ENCODE measurements at places on chromosomes 5 and 9. TPM values are rescaled to one million over a fixed set of nuclear protein-coding genes. Genes with fewer than 3 reads are reported as not detected.

DNA sequence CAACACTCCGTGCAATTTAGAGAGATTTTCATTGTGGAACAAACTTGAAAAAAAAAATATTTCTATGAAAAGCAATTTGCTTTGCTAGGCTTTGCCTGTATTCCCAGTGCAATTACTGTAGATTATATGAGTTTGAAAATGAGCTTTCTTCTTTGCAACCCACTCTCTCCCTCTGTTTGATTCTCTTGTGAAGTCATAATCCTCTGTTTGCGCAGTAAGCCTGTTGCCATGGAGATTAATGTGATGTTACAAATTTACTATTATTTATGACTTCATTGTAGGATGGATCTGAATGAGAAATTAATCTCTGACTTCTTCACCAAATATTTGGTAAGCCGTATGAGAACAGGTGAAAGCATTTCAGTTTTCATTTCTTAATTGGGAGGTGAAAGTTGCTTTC, 320.3 kb downstream of the SPATA31D1 start:
- no peak for DNase-seq

The FUT7 gene
- not detected for total RNA-seq

DNA sequence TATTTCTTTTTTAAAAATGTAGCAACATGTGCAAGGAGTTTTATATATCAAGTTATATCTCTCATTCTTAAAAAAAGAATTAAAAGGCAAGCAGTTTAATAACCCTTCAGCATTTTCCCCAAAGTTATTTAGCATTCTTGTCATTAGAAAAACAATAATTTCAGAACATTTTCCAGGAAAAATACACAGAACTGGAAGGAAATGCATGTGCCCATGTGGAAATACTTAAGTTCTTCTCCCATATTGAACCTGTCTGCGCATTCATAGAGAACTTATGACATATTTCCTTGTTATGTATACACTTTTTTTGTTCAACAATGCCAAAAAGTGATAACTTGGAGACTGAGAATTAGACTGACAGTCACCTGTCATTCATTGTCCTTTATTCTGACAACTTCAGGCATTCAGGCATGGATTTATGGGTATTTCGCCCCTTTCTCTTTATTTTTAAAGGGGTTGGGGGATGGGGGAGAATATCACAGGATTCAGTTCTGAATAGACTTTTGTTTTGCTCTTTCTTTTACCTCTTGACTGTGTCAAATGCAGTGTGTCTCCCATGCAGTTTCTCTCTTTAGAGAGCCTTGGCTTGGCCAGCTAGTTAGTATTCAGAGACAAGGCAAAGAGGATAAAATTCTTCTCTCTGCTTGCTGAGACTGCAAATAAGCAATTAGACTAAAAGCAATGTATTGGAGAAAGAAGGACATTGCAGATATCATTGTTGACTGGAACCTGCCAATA, 701.0 kb downstream of the NR2F1-AS1 start:
- DNase-seq: no peak

- DNase-seq: no peak
Measured at GRCh38 chr9:125674981-125675973, 31.7 kb downstream of the MAPKAP1 start.

DNA sequence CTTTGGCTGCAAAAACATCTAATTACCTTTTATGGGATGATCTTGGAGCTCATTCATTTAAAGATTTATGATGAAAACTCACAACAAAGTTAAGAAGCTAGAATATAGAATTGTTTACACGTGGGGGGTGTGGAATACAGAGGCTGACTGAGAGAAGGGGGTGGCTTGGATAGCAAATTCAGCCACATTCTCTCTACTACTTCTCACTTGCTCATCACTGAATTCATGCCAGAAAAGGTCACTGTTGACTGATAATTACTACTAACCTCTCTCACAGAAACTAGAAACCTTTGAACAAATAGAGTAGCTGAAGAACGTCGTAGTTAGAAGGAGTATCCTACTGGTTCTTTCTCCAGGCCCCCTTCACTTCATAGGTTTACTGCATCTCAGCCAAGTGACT, 808.2 kb downstream of the BRINP1 start:
- no peak for DNase-seq

DNA sequence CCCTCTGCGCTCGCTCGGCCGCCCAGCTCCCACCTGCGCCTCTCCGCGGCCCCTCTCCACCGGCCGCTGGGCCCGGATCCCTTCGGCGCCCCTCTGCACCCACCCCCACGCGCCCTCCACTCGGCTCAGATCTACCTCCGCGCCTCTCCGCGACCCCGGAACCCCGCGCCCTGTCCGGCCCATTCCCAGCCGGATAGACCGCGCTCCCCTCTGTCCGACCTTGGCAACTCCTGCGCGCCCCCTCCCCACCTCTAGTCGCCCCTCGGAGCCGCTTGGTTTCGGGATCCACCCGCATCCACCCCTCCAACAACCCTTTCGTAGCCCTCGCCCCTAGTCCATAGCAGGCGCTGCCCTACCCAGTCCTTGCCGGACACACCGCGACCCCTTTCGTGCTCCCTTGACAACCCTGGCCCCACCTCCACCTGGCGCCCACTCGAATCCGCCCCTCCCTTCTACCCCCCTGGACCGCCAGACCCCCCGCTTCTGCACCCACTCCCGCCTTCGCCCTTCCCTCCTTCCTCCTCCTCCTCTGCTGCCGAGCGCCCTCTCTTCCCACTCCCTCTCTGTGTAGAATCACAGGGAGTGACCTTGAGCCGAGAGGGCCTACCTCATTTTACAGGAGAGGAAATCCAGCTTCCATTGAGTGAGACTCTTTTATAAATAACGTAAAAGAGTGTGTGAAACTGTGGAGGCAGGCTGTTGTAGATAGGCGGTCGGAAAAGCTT, 525 bp upstream of the AK3 start:
- no peak for DNase-seq

The AFAP1L1 gene
- total RNA-seq: 2.2 TPM

The RNF183 gene
- not detected for total RNA-seq

- no peak for DNase-seq
Measured at GRCh38 chr5:119327018-119327417, 28.8 kb upstream of the TNFAIP8 start.

DNA sequence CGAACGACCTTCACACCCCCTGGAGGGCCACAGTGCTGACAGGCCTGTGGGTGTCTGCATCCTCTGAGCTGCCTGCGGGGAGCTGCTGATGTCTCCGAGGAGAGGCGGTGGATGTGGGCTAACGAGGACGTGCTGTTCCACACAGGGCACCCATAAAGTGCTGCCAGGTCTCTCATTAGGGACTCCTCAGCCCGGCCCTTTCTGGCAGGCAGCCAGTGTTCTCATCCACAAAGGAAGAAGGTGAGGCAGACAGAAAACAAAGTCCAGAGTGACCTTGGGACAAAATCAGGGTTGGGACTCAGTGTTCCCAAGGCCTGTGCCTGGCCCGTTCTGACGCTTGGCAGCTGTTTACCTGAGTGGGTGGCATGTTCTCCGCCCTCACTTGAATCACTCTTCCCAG, 29.3 kb downstream of the CARTPT start:
- DNase-seq: no peak

- no peak for DNase-seq
Measured at GRCh38 chr5:33032271-33033070, 321.4 kb downstream of the NPR3 start.

DNA sequence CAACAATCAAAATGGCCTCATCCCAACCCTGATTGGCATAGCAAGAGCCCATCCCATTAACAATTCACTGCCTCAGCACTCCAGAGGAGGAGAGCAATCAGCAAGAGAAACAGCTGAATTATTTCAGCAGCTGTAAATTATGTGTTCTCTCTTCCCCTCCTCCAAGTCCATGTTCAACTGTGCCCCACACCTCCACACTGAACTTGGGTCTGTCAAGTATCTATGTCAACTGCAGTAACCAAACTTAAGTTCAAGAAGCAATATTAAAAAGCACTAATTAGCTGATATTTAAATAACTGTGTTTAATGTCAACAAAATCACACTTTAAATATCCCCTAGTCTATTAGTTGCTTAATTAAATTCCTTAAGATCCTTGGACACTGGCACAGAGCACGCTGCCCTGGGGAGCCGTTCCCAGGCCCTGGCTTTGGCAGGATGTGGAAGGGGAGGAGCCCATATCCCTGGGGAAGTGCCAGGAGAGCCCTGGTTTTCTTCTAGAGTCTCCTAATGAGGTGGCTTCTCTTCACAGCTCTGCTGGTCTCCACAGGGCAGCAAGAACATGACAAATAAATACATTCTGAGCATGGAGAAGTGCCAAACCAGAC, 50.6 kb downstream of the SIL1 start:
- DNase-seq: no peak

DNA sequence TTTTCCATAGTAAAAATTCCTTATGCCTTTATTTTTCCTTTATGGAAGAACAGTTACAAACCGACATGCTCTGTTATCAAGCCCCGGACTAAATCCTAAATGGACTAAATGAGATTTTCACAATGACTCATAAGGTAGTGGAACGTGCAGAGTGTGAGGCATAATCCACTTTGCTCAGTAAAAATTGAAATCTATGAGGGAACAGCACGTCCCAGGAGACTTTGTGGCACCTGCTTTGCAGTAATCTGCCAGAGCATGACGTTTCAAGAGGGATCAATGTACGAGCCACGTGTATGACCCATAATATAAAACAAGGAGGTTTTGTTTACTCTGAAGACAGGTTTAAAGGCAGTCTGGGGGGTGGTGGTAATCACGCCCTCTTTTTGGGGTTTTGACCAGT, 83.8 kb upstream of the GNA14 start:
- no peak for DNase-seq

GRCh38 chr5:140324617-140325241, 21.7 kb downstream of the HBEGF start:
- DNase-seq: no peak

- no peak for DNase-seq
Measured at GRCh38 chr5:179930788-179931473, 23.2 kb upstream of the TBC1D9B start.

DNA sequence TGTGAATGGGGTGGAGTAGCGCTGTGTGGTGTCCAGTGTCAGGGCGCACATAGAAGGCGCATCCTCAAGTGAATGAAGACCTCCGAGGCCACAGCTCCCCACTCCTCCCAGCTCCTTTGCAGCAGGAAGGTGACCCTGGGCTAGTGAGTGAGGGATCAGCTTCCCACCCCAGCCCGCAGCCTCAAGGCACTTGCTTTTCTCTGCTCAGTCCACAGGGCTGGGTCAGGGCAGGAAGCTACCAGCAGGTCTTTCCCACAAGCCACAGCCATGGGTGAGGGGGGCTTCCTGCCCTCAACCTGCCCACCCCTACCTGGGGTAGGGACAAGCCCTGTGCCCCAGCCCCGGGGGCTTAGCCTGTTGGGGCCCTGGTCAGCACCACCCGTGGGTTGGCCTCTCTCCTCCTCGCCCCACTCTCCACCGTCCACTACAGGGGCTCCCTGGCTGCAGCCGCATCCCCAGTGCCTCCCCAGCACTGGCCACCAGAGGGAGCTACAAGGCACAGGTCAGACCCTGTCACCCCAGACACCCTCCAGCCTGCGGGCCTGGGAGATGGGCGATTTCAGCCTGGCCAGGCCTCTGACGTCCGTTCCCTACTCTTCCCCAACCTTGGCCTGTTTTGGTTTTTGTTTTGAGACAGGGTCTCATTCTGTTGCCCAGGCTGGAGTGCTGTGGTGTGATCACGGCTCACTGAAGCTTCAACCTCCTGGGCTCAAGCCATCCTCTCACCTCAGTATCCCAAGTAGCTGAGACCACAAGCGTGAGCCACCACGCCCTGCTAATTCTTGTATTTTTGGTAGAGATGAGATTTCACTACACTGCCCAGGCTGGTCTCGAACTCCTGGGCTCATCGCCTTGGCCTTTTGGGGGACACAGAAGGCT, 1.3 kb upstream of the ABCA2 start:
- DNase-seq: peak; percentile 94

- peak; percentile 42 for DNase-seq
Measured at GRCh38 chr5:179378441-179379271, 33.4 kb upstream of the ADAMTS2 start.

The NRG2 gene
- total RNA-seq: 0.24 TPM

The TMC1 gene
- total RNA-seq: not detected

The OLFML2A gene
- 7.4 TPM for total RNA-seq

DNA sequence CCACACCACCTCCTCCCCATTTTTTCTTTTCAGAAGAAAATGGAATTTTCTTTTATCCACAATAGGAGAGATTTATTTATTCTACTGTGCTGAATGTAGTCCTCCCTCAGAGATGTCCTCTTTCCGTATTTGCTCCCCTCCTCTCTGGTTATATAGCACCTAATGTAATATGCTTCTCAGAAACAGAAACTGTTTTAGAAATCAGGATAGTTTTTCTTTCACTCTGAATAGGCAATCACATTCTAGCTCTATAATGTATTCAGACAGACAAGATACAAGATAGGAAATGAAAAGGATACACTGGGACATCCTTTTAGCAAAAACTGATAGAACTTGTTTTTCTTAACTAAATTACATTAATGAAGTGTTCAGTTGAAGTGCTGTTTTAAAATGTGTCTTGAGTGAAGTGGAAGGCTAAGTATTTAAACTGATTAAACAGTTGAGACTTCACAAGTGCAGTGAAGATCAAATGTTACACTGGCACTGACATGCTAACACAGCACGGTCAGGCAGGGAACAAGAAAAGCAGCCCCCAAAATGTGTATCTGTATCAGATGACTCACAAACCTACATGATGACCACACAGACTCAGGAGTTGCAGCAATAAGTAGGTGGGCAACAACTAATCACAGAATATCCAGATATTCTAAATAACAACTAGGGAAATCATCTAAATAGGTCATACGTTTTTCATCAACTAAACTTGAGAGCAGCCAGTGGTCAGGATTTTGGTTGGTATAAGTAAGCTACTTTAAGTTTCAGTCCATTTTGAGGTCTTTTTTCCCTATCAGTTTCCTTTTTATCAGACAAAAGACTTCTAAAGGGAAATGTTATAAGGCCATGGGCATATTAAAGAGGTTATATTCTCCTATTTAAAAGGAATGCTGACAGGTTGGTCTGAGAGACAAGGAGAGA, 260.4 kb downstream of the MLLT3 start:
- DNase-seq: no peak

The PPP2R2B gene
- total RNA-seq: 75.5 TPM

The GFI1B gene
- not detected for total RNA-seq

GRCh38 chr9:79360387-79361347, 211.1 kb upstream of the TLE4 start:
- DNase-seq: no peak

The GPR151 gene
- total RNA-seq: 0.07 TPM

- DNase-seq: peak; percentile 100
Measured at GRCh38 chr5:177497292-177498012, at the start of gene PDLIM7. TSS of gene PDLIM7 (minus strand) at chr5:177497604. CDS start at chr5:177496512, 1,092 bp downstream.

GRCh38 chr9:94065535-94065961, 18.7 kb upstream of the PTPDC1 start:
- DNase-seq: peak; percentile 71

DNA sequence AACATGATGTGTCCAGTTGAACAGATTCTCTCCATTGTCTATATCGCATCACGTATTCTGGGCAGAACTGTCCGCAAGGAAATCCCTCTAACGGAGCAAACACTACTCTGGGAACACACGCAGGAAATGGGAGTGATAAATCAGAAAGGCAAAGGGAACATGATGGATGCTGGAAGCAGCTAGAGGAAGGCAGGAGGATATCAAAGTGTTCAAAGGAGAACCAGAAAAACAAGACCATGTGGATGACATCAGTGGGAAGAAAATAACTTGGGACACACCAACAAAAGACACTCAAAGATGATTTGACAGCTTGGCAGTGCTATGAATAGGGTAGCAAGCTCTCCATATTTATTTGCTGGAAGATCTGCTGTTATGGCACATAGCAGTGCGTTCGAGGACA, 142.9 kb downstream of the PLK2 start:
- DNase-seq: no peak

The ZBTB34 gene
- 14.1 TPM for total RNA-seq
